ENCODE measurements at places on chromosomes 6 and 20.
A peak's percentile ranks its signal among the peaks of the same experiment; 100 is the strongest.

DNA sequence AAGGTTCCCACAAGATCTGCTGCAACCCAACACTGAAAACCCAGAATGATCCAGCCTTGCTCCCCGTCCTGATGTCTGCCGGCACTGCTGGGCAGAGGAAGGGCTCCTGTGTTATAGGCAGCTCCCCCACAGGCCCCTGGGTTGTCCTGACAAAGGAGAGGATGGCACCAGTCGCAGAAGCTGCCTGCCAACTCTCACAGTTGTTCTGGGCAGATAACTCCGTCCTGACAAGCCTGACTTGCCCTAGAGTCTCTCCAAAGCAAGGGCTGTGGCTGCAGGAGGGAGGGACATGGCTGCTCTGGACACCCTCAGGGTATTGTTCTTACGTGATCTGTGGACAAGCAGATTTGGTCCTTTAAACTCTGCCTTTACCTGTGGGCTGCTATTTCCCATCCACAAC lies 243.8 kb downstream of the CDH26 start:
- DNase-seq = no peak

DNA sequence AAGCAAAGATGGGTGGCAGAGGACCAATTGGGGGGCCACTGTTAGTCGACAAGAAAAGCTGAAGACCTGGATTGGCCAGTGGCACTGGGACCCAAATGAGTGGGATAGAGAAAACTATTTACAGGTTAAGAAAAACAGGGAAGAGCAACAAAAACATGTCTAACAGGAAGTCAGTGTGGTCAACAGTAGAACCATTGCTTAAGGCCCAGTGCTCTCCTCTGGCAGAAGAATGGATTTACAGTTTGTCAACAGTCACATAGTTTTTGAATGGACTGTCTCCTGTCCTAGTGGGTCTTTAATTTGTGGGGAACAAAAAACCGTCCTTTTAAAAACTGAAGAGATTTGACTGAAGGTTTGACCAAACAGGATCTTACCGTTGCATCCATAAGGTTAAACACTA lies 12.1 kb upstream of the WTAP start:
- DNase-seq = no peak

- DNase-seq = no peak
Observed at GRCh38 chr6:16483315-16483875, 245.0 kb downstream of the GMPR start.

DNA sequence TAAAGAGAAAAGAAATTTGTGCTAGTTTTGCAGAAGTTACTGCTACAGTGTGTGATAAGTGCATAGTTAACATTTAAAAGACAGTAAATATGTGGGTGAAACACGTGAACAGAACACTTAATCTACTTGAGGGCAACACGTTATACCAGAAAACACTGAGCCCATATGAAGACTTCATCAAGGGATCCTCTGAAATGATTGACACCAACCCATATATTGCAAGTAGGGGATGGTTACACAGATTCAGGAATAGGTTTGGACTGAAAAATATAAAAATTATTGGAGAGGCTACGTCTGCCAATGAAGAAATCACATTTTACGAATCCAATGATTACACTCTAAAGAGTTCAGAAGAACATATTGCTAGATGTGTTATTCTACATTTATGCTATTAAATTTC lies 185.6 kb downstream of the GPX5 start:
- DNase-seq = no peak

GRCh38 chr20:23622839-23623343 lies 14.9 kb downstream of the CST3 start:
- no peak for DNase-seq

DNA sequence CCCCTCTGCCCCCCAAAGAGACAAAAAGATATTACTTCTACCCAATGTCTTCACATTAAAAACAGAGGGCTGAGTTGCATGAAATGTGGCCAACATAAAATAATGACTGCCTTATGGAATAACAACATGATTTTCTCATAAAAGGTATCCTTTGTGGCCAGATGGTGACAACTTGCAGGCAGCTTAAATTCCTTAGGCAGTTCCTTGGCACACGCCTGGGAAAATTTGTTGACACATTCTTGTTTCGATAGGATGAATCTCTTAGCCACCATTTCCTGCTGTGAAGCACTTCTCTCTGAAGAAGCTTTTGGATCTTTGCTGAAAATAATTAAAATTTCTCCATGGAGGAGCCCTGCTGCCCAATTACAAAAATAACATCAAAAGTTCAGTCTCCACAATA lies 109.0 kb upstream of the COL21A1 start:
- no peak for DNase-seq

- DNase-seq = no peak
Observed at GRCh38 chr20:58398254-58398653, 9.2 kb downstream of the VAPB start.

DNA sequence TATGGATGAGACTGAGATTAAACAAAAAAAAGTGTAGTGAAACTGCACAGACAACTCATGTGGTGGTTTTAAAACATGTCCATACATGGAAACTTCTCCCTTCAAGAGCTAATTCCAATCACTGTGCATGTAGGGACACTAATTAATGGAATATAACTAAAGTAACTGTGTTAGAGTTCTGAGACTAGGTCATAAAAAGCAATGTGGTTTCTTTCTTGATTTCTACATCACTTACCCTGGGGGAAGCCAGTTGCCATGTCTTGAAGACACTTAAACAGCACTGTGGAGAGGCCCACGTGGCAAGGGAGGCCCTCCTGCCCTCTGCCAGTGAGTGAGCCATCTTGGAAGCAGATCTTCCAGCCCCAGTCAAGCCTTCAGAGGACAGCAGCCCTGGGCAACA lies 118.2 kb upstream of the DST start:
- DNase-seq = no peak

- no peak for DNase-seq
Observed at GRCh38 chr20:24445510-24446170, 23.8 kb upstream of the SYNDIG1 start.

DNA sequence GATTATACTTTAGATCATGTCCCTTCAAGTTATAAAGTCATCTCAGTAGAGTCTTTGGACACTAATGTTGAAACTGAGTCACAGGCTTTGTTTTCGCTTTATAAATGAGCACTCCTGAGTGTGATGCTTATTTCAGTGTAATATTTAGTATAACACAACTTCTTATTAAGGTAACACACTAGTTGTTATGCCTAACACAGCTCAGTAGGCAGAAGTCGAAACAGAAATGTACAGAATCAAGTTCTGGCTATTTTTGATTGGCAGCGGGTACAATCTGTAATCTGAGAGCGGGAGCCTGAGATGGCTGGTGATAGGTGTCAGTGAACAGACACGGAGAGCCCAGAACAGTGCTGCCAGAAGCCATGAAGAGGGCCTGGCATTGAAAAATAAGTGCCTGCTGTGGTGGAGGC lies 11.4 kb downstream of the HECA start:
- DNase-seq = no peak

DNA sequence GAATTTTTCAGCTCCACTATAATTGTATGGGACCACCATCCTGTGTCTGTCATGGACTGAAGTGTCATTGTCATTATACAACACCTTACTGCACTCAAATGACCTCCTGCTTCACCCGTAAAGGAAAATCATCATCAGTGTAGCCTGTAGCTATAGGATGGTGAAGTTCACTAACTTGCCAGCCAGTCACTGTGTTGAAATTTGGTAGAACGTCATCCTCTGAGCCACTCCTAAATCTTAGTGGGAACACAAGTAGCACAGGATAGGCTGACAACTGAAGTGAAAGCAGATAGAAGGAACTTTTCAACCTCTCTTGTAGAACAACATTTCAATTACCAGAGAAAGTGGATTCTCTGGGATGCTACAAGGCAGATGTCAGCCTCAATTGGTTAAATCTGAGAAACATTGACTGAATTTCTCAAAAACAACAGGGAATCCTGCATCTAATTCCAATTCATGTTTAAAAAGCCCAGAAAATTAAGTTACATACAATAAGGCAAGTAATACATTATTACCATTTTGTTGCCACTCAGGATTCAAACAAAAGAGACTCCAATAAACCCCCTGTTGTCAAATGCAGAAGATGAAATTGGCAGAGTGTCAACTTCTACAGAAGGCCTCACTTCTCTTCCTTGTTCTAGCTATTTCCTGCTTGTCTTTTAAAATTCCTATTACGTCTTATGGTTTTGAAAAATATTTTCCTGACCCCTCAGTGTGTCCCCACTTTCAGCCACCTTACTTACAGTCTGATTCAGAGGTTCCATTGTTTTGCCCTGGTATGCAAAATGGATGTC lies 647.9 kb upstream of the AGPAT4 start:
- DNase-seq = no peak

- no peak for DNase-seq
Observed at GRCh38 chr20:12591949-12592470, 416.8 kb upstream of the SPTLC3 start.

DNA sequence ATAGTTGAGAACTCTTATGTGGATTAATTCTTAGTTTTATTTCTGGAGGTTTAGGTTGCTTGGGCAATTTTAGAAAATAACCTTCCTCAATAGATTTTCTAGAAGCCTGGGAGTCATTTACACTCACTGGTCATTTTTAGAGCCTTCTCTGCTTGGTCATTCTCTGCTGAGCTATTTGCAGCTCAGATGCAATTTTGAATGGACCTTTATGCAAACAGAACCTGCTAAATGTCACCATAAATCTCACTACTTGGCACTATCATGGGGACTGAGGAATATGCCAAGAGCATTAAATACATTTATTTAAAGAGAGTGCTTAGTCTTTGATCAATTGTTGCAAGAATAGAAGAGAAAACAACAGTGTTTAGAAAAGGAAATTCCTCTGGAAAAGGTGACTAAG lies 154.0 kb downstream of the CLVS2 start:
- DNase-seq = no peak

DNA sequence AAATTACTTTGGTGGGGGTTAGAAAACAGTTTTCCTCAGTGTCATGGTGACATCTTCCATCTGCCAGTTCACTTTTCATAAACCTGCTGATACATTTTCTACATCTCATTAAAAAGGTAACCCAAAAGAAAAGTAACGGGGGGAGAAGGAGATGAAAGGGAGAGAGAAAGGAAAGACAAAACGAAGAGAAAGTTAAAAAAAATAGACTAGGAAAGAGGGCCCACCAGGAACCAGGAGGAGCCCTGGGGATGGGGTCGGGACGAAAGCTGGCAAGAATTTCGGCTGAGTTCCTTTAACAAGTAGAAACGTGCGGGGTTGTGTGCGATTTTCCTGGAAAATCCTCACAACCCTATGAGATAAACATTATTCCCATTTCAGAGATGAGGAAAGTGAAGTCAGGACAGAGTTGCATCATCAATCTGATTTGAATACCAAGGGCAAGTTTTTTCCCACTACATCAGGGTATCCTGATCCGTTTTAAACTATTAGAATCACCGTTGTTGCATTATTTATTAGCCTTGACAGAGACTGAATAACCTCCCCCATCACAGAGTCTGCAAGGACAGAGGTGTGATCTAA lies 53.4 kb upstream of the TPD52L1 start:
- no peak for DNase-seq

DNA sequence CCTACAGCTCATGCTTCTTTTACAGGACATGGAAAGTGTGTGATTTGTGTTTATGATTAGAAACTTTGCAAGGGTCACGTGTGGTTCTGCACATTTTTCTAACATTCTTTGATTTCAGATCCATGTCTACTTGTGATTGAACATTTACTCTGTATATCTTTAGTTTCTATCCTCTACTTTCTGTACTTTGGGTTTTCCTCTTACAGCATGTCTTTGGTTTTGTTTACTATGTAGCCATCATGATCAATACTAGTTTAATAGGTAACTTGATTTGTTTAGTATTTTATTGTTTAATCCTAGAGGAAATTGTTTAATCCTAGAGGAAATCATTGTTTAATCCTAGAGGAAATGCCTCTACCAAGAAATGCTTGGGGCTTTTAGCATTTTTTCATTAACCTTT lies 41.8 kb downstream of the XRN2 start:
- no peak for DNase-seq

GRCh38 chr6:166540631-166541331 lies 45.7 kb downstream of the RAMACL start:
- no peak for DNase-seq

GRCh38 chr6:94130478-94130877 lies 711.1 kb upstream of the EPHA7 start:
- no peak for DNase-seq

DNA sequence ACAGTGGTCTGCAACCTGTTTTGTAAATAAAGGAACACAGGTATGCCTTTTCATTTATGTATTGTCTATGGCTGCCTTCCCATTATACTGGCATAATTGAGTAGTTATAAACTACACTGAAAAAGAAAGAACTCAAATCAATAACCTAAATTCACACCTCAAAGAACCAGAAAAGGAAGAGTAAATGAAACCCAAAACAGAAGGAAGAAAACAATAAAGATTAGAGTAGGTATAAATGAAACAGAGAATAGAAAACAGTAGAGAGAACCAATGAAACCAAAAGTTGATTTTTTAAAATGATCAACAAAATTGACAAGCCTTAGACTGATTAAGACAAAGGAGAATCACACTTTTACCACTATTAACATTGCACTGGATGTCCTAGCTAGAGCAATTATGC lies 34.7 kb downstream of the FAM184A start:
- DNase-seq = no peak

DNA sequence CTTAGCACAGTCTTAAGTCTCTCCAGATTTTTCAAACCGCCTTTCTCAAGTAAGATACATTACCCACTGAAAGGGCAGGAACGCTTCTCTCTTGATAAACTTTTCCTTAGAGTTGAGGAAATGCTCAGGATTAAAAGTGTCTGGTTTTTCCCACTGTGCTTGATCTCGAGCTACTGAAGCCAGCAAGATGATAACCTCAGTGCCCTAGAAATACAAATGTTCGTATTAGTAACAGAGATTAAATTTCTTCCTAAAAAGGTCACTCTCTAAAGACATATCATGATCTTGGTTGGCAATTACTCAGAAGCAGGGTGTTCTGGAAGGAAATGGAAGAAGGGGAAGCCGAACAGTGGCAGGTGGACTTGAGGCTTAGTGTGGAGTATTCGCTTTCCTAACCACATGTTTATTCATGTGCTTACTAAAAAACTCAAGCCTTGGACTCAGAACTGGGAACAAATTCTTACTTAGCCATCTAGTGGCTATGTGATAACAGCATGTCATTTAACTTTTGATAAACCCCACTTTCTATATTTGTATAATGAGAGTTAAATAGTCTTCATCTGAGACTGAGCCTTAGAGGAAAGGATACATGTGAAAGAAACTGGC lies 20.1 kb downstream of the C6orf141 start:
- peak; percentile 14 for DNase-seq

- DNase-seq = no peak
Observed at GRCh38 chr20:44666066-44666465, 14.6 kb upstream of the ADA start.
